NCI-H524 (cell line): ENCODE measurements at places on chromosomes 11 and 22.

DNA sequence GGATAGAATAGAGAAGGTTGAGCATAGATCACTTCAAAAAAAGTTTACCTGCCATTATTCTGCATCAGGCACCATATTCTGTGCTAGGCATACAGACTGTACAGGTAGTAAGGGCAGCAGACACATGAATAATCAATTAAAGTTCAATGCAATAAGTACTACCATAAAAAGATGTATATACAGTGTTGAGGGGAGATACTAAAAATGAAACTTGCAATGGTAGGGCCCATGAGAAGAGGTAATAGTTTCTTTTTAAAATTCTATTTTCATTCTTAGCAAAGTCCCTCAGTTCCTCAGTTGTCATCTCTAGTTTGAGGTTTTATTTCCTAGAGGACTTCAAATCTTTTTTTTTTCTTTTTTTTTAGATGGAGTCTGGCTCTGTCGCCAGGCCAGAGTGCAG, 819.9 kb downstream of the FAM181B start:
- no peak for DNase-seq

DNA sequence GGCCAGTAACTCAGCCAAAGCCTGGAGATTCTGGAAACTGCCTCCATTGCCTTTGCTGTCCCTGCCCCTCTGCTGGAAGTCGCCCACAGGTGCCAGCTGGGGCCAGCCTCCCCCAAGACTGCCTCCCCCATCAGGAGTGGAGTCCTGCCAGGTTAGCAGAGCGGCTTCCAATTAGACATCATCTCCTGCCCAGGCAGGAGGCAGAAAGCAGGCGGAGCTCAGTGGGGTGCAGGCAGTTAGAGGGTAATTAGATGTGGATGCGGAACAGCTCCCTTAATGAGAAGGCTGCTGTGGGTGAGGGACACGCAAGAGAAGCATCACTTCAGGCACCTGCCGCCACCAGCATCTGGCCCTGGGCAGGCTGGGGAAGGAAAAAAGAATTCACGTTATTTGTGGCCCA, 90.9 kb upstream of the TP53I11 start:
- peak; percentile 91 for DNase-seq

DNA sequence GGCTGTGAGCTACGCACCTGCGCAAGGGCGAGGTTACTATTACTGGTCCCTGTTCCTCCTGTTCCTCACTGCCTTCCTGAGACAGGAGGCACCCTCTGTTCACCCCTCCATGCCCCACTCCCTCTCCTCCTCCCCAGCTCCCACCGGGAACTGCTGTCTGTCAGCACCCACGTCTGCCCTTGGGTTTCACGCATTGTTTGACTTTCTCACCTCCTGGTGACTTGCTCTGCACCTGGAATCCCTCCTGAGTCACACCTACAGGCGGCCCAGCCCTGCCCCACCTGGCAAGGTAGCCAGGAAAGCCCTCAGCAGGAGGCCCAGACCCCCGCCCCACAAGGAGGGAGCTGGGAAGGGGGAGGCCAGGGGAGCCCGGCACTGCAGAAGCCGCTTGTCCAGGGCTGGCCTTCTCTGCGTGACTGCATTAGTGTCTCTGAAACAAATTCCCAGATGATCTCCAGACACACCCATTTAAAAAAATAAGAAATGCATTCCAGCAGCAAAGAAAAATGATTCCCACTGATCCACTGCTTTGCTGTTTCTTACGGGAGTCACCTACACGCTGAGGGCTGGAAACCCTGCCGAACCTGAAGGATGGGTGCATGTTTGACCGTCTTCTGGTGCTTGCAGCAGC, 86.4 kb downstream of the CELSR1 start:
- DNase-seq = no peak

DNA sequence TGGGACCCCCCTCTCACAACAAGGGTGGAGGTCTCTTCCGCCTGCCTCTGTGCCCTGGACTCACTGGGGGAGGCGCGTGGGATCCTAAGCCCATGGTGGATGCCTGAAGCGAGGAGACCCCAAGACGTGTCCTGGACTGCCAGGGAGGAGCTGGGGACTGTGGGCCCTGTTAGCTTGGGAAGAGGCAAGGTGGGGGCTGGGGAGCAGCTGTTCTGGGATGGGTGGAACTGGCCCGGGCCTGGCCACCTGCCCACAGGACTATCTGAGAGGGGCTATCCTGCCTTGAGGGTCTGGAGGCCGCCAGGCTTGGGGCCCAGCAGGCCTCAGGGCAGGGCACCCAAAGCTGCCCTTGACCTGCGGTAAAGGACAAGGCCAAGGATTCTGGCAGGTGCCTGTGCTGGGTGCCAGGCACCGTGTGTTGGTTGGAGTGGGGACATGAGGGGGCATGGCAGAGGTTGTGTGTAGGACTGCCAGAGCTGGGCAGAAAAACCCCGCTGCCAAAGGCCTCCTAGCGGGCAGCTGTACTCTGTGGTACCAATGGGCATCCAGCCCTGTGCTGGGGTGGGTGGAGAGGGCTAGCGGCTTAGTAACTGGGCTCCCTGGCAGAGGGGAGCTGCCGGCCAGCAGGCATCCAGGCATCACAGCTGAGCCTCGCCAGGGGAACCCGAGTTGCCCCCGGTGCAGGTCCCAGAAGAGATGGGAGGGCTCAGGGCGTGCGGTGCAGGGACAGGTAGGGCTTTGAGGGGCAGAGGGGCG, 670 bp downstream of the LSP1 start:
- DNase-seq = no peak

DNA sequence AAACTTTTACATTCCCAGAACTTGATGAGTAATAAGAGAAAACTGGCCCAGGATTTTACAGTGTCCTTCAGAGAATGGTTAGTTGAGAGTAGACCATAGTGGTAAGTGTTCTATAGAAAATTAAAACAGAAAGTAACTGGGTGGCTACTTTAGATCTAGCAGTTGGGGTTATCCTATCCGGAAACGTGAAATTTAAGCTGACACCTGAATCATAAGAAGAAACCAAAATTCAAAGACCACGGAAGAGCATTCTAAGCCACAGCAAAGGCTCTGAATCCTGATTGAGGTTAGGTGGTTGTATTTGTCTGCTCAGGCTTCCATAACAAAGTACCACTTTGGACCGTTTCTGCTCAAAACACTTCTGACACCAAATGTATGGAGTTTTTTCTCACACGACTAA, 34.0 kb downstream of the TTC17 start:
- DNase-seq = no peak

DNA sequence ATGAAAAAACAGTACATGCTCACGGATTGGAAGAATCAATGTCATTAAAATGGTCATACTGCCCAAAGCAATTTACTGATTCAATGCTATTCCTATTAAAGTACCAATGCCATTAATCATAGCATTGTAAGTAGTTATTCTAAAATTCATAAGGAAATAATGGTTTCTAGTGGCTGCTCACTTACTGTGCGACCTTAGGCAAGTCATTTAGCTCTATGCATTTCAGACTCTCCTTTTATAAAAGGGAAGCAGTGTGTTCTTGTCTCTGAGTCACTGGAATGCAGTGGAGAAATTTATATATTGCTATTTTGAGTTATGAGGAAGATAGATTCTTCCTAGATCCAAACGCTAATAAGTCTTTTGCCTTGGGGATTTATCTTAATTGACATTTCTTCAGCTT, 174.8 kb downstream of the KCNA4 start:
- no peak for DNase-seq

GRCh38 chr22:19407649-19408606, 23.6 kb downstream of the HIRA start:
- peak; percentile 77 for DNase-seq

DNA sequence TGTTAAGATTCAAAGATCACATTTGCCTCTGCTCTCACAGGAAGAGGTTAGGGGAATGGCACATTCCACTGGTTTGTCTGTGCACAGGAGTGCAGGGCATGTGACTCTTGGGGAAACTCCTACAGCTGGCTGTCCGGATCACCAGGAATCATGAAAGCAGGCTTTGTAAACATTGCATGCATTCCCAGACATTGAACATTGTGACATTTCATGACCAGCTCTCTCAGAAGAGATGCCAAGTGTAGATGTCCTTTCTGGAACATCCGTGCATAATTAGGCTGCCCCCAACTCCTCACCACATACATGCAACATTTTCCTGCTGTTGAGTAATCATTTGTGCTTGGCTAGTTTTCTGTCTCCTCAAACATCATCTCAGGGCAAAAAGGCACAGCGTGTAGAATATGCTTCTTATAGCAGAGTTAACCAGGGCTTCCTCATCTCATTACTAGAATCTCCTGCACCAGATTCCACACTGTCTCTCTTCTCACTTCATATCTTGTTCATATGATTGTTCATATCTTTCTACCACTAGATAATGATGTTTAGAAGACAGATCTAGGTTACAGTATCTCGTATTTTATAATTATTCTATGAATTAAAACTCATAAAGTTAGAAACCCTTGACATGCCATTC, 694.7 kb downstream of the NTM start:
- DNase-seq = no peak

GRCh38 chr11:95142431-95142830, 52.8 kb downstream of the ENDOD1 start:
- DNase-seq = no peak
